ENCODE measurements at places on chromosomes 12 and 14.
A peak's percentile ranks its signal among the peaks of the same experiment; 100 is the strongest.

DNA sequence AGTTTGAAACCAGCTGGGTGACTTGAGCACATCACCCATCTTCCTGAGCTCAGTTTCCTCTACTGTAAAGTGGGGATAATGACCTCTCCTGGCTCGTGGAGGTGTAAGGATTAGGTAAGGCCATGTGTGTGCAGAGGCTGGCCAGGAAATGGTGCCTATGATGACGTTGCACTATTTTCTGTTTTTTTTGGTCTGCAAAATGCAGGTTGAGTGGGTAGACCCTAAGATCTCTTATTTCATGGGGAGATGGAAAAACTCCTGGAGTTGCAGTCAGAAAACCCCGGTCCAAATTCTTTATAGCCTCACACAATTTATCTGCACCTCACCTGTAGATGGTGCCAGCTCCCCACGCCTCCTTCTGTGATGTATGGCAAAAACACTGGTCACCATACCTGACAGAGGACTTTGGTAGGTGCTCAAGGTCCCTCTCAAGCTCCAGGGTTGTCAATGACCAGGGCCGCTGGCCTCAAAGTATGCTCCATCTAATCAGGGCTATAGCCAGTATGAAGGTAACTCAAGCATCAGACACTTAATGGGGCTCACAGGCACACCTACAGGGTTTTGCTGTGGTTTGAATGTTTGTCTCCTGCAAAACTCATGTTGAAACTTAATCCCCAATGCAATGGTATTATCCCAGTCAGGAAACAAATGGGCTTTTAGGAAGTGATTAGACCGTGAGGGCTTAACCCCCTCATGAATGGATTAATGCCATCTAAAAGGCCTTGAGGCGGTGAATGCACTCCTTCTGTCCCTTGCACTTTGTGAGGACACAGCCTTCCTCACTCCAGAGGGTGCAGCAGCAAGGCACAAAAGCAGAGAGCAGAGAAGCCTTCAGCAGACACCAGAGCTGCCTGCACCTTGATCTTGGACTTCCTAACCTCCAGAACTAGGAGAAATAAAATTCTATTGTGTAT, 17.6 kb downstream of the C14orf132 start:
- DNase-seq = no peak

GRCh38 chr14:21231020-21231652, 38.1 kb downstream of the HNRNPC start:
- DNase-seq = no peak

DNA sequence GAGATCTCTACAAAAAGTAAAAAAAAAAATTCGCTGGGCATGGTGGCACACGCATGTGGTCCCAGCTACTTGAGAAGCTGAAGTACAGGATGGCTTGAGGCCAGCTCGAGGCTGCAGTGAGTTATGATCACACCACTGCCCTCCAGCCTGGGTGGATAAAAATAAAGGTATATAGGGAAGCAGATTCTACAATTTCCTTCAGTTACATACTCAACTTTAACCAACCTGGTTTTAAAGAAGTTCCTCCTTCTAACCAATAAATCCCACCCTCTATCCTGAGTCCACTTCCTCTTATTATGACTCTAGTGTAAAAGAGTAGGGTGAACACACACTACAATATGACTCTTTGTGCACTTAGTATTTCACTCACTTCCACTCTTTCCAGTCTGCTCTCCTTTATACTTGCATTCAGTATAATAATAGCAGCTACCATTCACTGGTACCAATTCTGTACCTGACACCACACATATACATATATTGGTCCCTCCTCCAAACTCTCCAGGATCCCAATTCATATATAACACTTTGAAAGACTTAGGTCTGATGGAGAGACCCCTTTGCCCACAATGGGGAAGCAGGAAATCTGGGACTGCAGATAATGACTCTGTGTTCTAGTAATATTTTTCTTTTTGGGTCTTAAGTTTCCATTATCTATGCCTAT, 2.3 kb downstream of the ARF3 start:
- no peak for DNase-seq

DNA sequence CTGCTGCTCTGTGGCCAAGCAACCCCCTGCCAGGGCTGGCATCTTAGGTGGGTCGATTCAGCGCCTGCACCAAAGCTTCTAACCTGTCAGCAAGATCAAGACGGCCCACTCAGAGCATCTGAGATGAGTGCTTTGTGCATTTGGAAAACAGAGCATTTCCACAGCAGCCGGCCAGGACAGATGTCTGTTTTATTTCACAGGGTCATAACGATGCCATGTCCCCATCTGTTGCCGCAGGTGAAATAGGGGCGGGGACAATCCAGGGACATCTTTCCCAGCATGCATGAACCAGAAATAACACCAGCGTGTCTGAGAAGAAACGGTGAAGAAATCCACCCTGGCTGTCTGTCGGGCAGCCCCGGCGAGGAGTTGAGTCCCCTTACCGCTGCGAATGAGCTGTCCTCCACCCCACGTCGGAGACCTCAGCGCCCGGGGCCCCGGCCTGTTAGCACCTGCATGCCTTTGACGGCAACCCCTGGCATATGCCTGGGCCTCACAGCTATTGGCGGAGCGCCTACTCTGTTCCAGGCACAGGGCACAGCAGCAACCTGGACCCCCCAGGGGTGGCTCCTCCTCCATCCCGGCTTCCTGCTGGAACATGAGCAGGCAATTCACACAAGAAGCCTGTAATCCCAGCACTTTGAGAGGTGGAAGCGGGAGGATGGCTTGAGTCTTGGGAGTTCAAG, 30.6 kb upstream of the ULK1 start:
- DNase-seq = no peak

- DNase-seq = no peak
Measured at GRCh38 chr14:67487332-67487731, 1.2 kb downstream of the TMEM229B start.

DNA sequence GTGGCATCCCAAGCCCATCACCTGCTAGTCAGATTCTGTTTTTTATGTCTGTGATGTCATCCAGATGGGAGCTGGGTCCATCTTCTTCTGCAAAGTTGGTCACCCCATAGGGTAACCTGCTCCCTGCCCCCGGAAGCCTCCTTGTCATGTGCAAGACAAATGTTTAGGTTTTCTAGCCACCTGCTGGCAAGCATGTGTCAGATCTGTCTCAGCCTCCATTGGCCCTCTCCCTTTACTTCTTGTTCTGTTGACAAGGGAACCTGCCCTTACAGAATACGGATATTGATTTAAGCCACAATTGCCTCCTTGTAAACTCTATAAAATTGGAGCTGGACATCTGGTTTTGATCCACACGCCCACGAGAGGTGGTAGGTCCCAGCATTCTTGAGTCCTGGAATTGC, 7.5 kb downstream of the NTF3 start:
- DNase-seq = no peak

- DNase-seq = peak; percentile 26
Measured at GRCh38 chr14:51873221-51873893, 12.9 kb downstream of the GNG2 start.

GRCh38 chr14:99055816-99056215, 216.2 kb downstream of the BCL11B start:
- DNase-seq = peak; percentile 25

- DNase-seq = no peak
Measured at GRCh38 chr12:107748472-107748871, 12.5 kb downstream of the PRDM4 start.

- DNase-seq = no peak
Measured at GRCh38 chr12:104516821-104517220, 60.1 kb downstream of the CHST11 start.

DNA sequence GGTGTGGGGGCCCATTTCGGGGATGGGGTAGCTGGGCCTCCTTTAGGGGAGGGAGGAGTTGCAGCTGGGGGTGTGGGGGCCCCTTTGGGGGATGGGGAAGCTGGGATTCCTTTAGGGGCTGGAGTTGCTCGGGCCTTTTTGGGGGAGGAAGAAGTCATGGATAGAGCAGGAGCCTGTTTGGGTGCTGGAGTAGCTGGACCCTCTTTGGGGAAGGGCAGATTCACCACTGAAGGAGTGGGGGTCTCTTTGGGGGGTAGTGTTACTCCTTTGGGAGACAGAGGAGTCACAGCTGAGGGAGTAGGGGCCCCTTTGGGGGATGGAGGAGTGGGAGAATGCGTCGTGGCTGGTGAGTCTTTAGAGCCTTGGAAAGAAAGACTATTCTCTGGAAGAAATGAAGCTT, 6.5 kb downstream of the NACA start:
- no peak for DNase-seq

- DNase-seq = no peak
Measured at GRCh38 chr14:99522934-99523703, 41.9 kb downstream of the CCNK start.

GRCh38 chr14:65282896-65283253, 129.7 kb upstream of the FUT8 start:
- DNase-seq = no peak

DNA sequence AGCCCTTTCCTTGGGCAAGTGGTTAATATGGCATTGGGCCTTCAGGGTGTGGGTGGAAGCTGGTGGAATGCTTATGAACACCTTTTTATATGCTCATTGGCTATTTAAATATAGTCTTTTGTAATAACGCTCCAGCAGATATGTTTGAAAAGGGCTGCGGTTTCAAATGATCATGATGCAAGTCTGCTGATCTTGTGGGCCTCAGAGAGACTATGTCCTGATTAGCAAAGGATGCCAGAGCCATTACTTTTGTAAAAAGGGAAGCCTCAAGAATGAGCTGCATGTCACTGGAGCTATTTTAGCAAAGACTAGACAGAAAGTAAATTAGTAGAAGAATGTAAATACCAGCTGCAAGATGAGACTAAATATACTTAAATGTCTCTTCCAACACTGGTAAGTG, 200.5 kb downstream of the GXYLT1 start:
- DNase-seq = no peak

- DNase-seq = no peak
Measured at GRCh38 chr12:7145671-7146070, 15.5 kb downstream of the CLSTN3 start.

GRCh38 chr12:109810954-109811623, 22.1 kb downstream of the TRPV4 start:
- no peak for DNase-seq

DNA sequence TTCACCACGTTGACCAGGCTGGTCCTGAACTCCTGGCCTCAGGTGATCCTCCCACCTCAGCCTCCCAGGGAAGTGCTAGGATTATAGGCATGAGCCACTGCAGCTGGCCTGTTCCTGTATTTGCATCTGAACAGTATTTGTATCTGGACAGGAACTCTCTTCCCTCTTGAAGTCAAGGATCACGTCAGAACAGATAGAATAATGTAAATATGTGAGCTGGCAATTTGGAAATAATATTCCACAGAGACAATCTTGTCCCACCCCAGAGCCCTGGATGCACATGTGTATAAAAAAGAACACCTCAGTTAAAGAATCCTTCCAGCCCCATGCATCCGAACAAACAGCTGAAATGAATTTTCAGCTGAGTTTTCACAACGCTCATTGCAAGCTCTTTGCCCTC, 118.3 kb downstream of the VEZT start:
- DNase-seq = no peak

DNA sequence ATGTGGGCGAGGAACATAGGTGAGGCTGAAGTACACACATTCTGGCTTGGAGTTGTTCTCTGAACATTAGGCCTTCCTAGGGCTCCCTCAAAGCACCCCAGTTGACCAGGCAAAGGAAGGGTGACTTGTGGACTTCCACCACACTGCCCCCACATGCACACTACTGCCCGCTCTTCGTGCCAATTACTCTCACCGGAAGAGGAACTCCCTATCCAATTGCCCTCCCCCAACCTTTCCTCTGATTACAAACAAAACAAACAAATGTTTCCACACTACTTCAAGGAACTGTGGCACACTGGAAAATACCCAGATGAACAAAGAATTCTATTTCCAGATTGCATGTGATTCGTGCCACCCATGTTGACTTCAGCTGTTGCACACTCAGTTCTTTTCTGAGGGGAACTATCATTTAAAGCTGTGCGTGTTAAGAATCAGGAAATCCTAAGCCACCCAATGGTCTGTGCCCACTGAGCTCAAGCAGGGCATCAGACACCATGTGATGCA, 139.3 kb downstream of the SSPN start:
- DNase-seq = no peak

- DNase-seq = no peak
Measured at GRCh38 chr14:50026396-50026795, 90.0 kb downstream of the VCPKMT start.

DNA sequence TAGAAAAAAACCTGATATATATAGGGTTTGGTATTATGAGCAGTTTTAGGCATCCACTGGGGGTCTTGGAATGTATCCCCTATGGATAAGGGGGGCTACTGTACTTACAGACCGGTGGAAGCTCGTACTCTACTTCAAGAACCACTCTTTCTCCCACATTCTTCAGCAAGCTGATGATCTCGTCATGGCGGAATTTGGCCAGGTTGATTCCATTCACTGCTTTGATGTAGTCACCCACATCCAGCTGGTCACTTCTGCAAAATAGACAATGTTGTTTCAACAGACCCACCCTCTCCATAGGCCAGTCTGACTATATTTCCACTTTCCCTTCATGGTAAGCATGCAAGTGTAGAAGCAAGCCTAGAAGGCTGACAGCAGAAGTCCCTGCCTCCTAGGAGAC, 139.9 kb downstream of the GRIP1 start:
- no peak for DNase-seq

GRCh38 chr14:103880348-103881267, 33.2 kb upstream of the PPP1R13B start:
- DNase-seq = peak; percentile 28

DNA sequence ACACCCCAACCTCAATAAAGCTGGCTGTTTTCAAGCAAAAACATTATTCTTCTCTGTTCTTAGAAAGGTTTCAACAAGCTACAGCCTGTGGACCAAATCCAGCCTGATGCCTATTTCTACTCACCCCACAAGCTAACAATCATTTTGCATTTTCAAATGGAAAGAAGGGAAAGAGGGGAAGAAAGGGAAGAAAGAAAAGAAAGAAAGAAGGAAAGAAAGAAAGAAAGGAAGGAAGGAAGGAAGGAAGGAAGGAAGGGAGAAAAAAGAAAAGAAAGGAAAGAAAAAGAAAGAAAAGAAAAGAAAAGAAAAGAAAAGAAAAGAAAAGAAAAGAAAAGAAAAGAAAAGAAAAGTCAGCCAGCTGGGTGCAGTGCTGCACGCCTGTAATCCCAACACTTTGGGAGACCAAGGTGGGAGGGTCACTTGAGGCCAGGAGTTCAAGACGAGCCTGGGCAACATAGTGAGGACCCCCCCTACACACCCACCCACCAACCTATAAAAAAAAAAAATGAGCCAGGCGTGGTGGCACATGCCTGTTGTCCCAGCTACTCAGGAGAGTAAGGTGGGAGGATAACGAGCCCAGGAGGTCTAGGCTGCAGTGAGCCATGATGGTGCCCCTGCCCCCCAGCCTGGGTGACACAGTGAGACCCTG, 26.3 kb downstream of the SCARB1 start:
- DNase-seq = no peak

GRCh38 chr14:22838631-22839041, 2.3 kb downstream of the MMP14 start:
- no peak for DNase-seq
